ENCODE measurements at places on chromosomes 11 and 22.

DNA sequence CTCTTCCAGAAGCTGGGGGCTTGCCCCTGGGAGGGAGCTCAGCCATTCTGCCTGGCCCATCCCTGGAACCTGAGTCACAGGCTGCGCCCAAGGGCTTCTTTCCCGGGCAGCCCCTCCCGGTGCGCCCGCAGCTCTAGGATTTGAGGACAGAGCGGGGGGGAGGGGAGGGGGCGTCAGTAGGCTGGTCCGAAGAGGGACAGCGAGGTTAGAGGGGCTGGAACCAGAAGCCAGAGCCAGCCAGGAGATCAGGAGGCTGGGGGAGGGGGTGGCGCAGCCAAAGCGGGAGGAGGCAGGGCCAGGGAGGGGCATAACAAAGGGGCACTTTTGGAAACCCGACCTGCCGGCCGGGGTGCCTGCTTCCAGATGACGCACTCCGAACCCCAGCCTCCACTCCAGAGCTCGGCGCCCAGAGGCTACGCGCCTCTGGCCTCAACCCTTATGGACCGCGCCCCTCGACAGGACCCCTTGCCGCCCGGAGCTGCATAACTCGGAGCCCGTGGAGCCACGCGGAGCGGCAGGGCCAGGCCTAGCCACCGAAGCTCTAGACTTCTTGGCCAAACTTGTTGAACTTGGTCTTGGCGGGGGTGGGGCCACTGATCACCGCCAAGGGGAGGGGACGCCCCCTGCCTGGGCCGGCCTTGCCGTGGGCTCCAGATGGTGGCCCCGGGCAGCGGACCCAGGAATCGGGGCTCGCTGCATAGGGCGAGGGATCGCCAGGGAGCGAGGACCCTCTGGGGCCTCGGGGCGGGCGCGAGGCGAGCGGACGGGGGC is 744 bp downstream of the PACSIN3 start:
- DNase-seq = peak; percentile 71
- H3K27me3 ChIP-seq = no peaks in the 10 kb centered on the region
- peak overlapping the region; percentile 78 for H3K27ac ChIP-seq
- H3K36me3 ChIP-seq = no peaks in the 10 kb centered on the region

- no peak overlapping the region for H3K4me3 ChIP-seq
- H3K27ac ChIP-seq = no peak overlapping the region
- no peaks in the 10 kb centered on the region for H3K27me3 ChIP-seq
- H3K4me1 ChIP-seq = no peaks in the 10 kb centered on the region
These were observed 29.3 kb upstream of the CABP7 start for GRCh38 chr22:29690476-29690875.

GRCh38 chr22:46638601-46639431 is 18.6 kb downstream of the GRAMD4 start:
- H3K36me3 ChIP-seq = no peaks in the 10 kb centered on the region
- no peak overlapping the region for H3K4me3 ChIP-seq
- no peak overlapping the region for H3K27ac ChIP-seq
- no peak for DNase-seq

- no peaks in the 10 kb centered on the region for H3K36me3 ChIP-seq
- no peak for DNase-seq
These were observed 219.4 kb downstream of the BRD1 start for GRCh38 chr22:49608228-49608627.

GRCh38 chr11:18490736-18491485 is 35.3 kb downstream of the LDHAL6A start:
- H3K36me3 ChIP-seq = no peaks in the 10 kb centered on the region
- no peak overlapping the region for H3K4me3 ChIP-seq
- H3K27ac ChIP-seq = peak overlapping the region; percentile 6
- H3K4me1 ChIP-seq = peaks cover 7% of the 10 kb centered on the region
- no peak for DNase-seq

- peaks cover 19% of the 10 kb centered on the region for H3K4me1 ChIP-seq
- no peak for DNase-seq
- no peaks in the 10 kb centered on the region for H3K27me3 ChIP-seq
- H3K27ac ChIP-seq = peak overlapping the region; percentile 62
- H3K36me3 ChIP-seq = no peaks in the 10 kb centered on the region
- H3K4me3 ChIP-seq = no peak overlapping the region
These were observed 27.0 kb downstream of the SGSM3 start for GRCh38 chr22:40397396-40397795.

DNA sequence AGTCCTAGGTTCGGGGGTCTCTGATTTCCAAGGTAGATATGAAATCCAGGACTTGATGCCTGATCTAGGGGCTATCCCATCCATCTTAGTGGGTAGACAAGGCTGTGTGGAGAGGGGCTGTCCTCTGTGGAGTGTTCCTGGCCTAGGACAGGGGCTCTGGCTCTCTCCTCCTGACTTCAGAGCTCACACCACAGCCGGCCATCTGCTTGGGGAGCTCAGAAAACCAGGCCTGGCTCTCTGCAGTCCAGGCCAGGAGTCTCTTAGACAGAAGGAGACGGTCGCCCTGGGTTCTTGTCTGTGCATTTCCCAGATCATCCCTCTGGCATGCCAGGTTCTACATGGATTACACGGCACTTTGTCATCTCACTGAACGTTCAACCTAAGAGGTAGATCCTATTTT is 17.9 kb downstream of the TUB start:
- no peak overlapping the region for H3K27ac ChIP-seq
- DNase-seq = no peak
- no peak overlapping the region for H3K4me3 ChIP-seq
- no peaks in the 10 kb centered on the region for H3K4me1 ChIP-seq
- H3K36me3 ChIP-seq = no peaks in the 10 kb centered on the region

DNA sequence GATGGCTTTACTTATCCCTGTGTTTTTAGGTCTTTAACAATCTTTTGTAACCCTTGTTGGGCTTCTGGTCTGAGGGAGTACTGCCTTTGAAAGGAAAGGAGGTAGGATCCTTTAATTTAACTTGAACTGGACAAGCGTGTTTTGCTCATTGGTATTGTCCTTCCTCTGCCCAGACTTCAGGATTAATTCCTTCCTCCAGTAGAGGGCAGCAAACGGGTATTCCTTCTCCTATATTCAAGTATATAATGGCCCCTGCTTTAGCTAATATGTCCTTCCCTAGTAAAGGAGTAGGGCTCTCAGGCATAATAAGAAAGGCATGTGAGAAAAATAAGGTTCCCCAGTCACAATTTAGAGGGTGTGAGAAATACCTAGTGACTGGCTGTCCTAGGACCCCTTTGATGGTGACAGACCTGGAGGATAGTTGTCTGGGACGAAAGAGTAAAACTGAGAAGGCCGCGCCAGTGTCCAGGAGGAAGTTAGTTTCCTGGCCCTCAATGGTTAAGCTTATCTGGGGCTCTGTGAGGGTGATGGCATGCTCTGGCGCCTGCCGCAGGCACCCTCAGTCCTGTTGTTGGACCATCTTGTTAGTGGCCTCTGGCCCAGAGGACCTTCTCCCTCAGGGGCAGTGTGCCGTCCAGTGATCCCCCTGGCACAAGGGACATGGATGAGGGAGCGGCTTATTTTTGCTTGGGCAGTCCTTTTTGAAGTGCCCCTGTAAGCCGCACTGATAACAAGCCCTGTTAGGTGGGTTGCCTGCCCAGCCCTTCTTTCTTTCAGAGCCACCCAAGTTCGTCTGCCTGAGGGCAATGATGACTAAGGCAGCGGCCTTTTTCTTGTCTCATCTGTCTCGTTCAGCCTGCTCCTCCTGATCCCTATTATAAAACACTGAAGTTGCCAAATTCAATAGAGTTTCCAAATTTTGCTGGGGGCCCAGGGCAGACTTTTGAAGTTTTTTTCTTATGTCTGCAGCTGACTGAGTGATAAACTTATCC is 51.8 kb downstream of the C11orf71 start:
- H3K4me1 ChIP-seq = no peaks in the 10 kb centered on the region
- DNase-seq = no peak
- no peaks in the 10 kb centered on the region for H3K27me3 ChIP-seq
- H3K36me3 ChIP-seq = no peaks in the 10 kb centered on the region
- no peak overlapping the region for H3K27ac ChIP-seq
- H3K4me3 ChIP-seq = no peak overlapping the region

DNA sequence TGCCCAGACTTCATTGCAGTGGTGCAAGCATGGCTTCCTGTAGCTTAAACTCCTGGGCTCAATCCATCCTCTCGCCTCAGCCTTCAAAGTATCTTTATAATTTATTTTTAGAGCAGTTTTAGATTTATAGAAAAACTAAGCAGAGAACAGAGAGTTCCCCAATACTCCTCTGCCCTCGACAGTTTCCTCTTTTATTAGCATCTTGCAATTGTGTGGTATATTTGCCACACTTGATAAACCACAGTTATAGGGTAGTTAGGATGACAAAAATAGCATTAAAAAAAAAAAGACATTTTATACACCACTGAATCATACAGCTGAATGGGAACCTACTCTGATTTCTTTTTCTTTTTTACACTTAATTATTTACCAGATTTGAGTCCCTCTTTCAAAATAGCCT is 31.2 kb downstream of the MS4A2 start:
- H3K36me3 ChIP-seq = no peaks in the 10 kb centered on the region
- H3K27me3 ChIP-seq = no peaks in the 10 kb centered on the region
- DNase-seq = no peak
- H3K27ac ChIP-seq = no peak overlapping the region

GRCh38 chr11:77351281-77351886 is 49.9 kb upstream of the GDPD4 start:
- no peak overlapping the region for H3K27ac ChIP-seq
- no peak for DNase-seq
- no peaks in the 10 kb centered on the region for H3K4me1 ChIP-seq
- H3K27me3 ChIP-seq = no peaks in the 10 kb centered on the region

DNA sequence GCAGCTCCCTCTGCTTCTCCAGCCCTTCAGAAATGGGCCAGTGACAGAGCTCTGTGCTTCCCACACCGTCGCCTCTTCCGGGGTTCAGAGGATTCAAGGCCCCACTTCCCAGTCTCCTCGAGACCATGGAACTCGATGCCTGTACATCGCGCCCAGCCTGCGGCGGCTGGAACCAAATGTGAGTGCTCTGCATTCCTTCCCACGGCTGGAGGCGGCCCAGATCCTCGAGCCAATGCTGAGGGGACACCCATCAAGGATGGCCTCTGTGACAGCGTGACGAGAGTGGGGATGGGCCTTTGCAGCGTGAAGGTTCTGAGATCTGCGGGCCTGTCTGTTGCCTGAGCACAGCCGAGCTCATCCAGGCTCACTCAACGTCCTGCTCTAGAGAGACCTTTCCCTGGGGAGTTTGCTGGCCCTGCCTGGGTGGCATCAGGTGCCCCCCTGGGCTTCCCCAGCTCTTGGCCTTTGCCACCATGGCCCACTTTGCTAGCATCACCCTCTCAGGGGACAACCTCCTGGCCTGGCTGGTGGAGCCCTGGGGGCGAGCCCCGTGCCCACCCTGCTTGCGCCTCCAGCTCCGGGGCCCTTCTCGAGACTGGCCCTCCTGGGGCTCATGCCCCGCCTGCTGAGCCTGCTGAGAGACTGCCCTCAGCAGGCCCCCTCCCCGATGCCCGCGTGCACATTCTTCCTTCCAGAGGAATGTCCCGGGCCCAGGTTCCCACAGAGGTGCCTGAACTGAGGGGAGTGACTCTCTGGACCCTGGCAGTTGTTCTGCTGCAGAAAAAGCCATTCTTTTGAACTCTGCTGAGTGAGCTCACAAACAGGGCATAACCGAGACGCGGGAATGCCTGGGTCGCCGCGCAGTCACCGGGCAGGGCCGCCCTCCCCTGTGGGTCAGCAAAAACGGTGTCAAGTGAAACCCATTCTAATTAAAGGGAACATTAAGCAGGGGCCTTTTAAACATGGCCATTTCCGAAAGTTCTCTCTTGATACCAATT is 7.3 kb upstream of the MYEOV start:
- H3K27ac ChIP-seq = no peak overlapping the region
- H3K27me3 ChIP-seq = no peaks in the 10 kb centered on the region
- H3K4me1 ChIP-seq = no peaks in the 10 kb centered on the region
- DNase-seq = no peak

- H3K27me3 ChIP-seq = no peaks in the 10 kb centered on the region
- H3K27ac ChIP-seq = no peak overlapping the region
- H3K36me3 ChIP-seq = no peaks in the 10 kb centered on the region
- H3K4me1 ChIP-seq = peaks cover 43% of the 10 kb centered on the region
- H3K4me3 ChIP-seq = no peak overlapping the region
These were observed 88.5 kb downstream of the TRIM44 start for GRCh38 chr11:35750981-35751663.

DNA sequence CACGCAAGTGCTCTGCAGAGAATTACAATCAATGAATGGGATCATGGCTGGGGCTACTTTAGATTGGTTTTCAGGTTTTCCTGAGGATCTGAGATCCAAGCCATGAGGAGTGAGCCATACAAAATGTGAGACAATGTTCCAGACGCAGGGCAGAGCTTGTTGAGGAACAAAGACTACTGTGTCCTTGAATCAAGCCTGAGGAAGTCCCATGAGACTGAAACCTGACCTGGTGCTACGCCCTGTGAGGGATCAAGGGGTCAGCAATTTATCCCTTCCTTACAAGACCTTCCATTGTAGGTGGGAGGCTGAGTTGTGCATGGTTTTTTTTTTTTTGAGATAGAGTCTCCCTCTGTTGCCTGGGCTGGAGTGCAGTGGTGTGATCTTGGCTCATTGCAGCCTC is 2.1 kb downstream of the INCENP start:
- H3K4me1 ChIP-seq = no peaks in the 10 kb centered on the region
- no peak overlapping the region for H3K27ac ChIP-seq
- no peaks in the 10 kb centered on the region for H3K36me3 ChIP-seq
- no peaks in the 10 kb centered on the region for H3K27me3 ChIP-seq

- H3K4me3 ChIP-seq = no peak overlapping the region
- H3K4me1 ChIP-seq = peaks cover 4% of the 10 kb centered on the region
- no peaks in the 10 kb centered on the region for H3K27me3 ChIP-seq
- no peak for DNase-seq
- no peak overlapping the region for H3K27ac ChIP-seq
- H3K36me3 ChIP-seq = no peaks in the 10 kb centered on the region
These were observed 6.7 kb downstream of the GDPD5 start for GRCh38 chr11:75518771-75519653.

- no peak for DNase-seq
- no peaks in the 10 kb centered on the region for H3K36me3 ChIP-seq
- H3K27me3 ChIP-seq = no peaks in the 10 kb centered on the region
- H3K4me1 ChIP-seq = no peaks in the 10 kb centered on the region
These were observed 1415.2 kb upstream of the TENM4 start for GRCh38 chr11:80856066-80856465.

- no peak overlapping the region for H3K27ac ChIP-seq
- no peaks in the 10 kb centered on the region for H3K36me3 ChIP-seq
- H3K4me1 ChIP-seq = peaks cover 10% of the 10 kb centered on the region
- peaks cover 3% of the 10 kb centered on the region for H3K27me3 ChIP-seq
- peak overlapping the region; percentile 19 for H3K4me3 ChIP-seq
These were observed 100.6 kb upstream of the HSD17B12 start for GRCh38 chr11:43579919-43580276.

GRCh38 chr22:38826386-38826785 is 17.4 kb downstream of the NPTXR start:
- no peak overlapping the region for H3K4me3 ChIP-seq
- H3K27me3 ChIP-seq = no peaks in the 10 kb centered on the region
- no peaks in the 10 kb centered on the region for H3K36me3 ChIP-seq
- no peak overlapping the region for H3K27ac ChIP-seq
- no peaks in the 10 kb centered on the region for H3K4me1 ChIP-seq
- no peak for DNase-seq

- H3K36me3 ChIP-seq = no peaks in the 10 kb centered on the region
- H3K27ac ChIP-seq = no peak overlapping the region
- no peaks in the 10 kb centered on the region for H3K27me3 ChIP-seq
- DNase-seq = no peak
- H3K4me3 ChIP-seq = no peak overlapping the region
These were observed 22.0 kb upstream of the IGSF9B start for GRCh38 chr11:133978794-133979193.

GRCh38 chr11:93476796-93477195 is 66.4 kb downstream of the SMCO4 start:
- no peak overlapping the region for H3K27ac ChIP-seq
- H3K36me3 ChIP-seq = no peaks in the 10 kb centered on the region
- H3K27me3 ChIP-seq = no peaks in the 10 kb centered on the region
- H3K4me3 ChIP-seq = no peak overlapping the region

Data from pancreas (tissue), 10 donors.